ENCODE measurements at places on chromosomes 5 and 9. TPM values are rescaled to one million over a fixed set of nuclear protein-coding genes. Genes with fewer than 3 reads are reported as not detected.
A peak's percentile ranks its signal among the peaks of the same experiment; 100 is the strongest.

GRCh38 chr5:125411744-125412560 is 665.5 kb upstream of the ZNF608 start:
- no peaks in the 10 kb centered on the region for H3K36me3 ChIP-seq
- H3K27me3 ChIP-seq = peaks cover 2% of the 10 kb centered on the region
- no peak overlapping the region for H3K4me3 ChIP-seq
- peaks cover 23% of the 10 kb centered on the region for H3K4me1 ChIP-seq
- DNase-seq = no peak

GRCh38 chr5:38827525-38827924 is 18.3 kb upstream of the OSMR start:
- H3K27me3 ChIP-seq = peaks cover 20% of the 10 kb centered on the region
- no peak overlapping the region for H3K27ac ChIP-seq
- H3K4me1 ChIP-seq = no peaks in the 10 kb centered on the region
- DNase-seq = no peak
- no peaks in the 10 kb centered on the region for H3K36me3 ChIP-seq

The PCDHGB6 gene
- not detected for total RNA-seq

DNA sequence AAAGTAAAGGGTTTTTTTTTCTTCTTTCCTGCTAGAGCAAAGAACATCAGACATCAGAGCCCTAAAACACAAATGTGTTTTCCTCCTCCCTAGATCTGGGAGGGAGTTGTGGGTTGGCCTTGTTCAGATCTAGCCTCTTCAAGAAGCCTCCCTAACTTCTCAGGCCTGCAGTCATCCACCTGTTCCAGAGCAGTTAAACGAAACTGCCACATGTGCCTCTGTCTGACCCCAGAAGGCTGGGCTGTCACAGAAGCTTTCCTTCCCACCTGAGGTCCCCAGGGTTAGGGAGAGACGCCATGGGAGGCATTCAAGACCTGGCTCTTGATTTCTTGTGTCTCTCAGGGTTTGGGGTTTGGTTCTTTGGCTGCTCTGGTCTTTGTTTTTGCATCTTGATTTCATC is 87.0 kb downstream of the DAB2IP start:
- no peak for DNase-seq
- peaks cover 6% of the 10 kb centered on the region for H3K4me1 ChIP-seq
- no peak overlapping the region for H3K27ac ChIP-seq
- H3K27me3 ChIP-seq = peaks cover 20% of the 10 kb centered on the region
- no peak overlapping the region for H3K4me3 ChIP-seq

DNA sequence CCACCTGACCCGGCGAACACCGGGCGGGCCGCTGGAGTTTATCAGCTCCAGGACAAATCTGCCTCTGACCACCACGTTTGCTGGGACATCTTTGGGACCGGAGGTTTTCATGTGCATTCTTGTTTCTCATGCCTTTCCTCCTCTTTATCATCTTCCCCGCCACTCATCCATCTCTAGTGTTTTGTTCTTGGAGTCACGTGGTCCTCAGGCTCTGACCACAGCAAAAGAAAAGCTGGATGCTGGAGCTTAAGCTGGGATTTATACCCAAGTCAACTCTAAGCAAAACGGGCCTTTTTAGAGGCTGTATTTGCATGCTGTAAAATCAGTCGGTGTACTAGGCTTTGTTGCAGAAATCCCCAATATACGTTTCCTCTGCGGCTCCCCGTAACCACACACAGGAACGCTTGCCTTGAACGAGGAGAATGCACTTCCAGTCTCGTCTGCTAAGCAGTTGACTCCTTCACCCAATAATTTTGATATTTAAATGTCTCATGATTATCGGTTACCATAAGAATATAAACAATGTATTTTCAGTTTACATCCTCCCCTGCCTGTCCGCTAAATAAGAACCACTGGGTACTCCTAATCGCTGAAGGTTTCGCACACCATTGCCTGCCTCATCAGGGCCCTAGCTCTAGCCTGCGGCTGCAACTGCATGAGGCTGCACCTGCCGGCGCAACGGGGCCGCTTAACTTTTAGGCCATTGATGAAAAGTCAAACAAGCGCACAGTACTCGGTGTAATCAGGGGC is 560 bp upstream of the NDUFS6 start:
- no peaks in the 10 kb centered on the region for H3K27me3 ChIP-seq
- H3K4me3 ChIP-seq = peak overlapping the region; percentile 94
- peak overlapping the region; percentile 97 for H3K27ac ChIP-seq
- peak; percentile 52 for DNase-seq
- H3K4me1 ChIP-seq = peaks cover 48% of the 10 kb centered on the region
- H3K36me3 ChIP-seq = peaks cover 59% of the 10 kb centered on the region

- no peak overlapping the region for H3K4me3 ChIP-seq
- no peaks in the 10 kb centered on the region for H3K36me3 ChIP-seq
- no peak for DNase-seq
- peaks cover 3% of the 10 kb centered on the region for H3K4me1 ChIP-seq
- peaks cover 2% of the 10 kb centered on the region for H3K27me3 ChIP-seq
Measured at GRCh38 chr5:91235271-91235694, 147.8 kb downstream of the ARRDC3 start.

The ITK gene
- 208 TPM for total RNA-seq

The GPR150 gene
- total RNA-seq = 0.37 TPM

DNA sequence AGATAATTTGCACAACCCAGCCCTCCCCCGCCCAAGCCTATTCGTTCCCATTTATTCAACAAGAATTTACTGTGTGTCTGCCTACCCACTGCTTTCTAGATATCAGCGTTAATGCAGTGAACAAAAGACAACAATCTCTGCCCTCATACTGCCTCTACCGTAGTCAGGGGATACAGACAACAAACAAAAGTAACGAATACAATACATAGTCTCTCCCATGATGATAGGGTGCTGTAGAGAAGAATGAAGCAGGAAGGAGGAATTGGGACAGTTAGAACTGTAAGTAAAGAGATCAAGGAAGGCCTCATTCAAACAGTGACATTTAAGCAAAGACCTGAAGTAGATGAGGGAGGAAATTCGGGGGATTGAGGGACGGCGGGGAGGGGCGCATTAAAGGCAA is 1.7 kb downstream of the GFM2 start:
- peaks cover 38% of the 10 kb centered on the region for H3K36me3 ChIP-seq
- peaks cover 53% of the 10 kb centered on the region for H3K4me1 ChIP-seq
- peak overlapping the region; percentile 94 for H3K4me3 ChIP-seq
- no peak for DNase-seq
- peak overlapping the region; percentile 12 for H3K27ac ChIP-seq

DNA sequence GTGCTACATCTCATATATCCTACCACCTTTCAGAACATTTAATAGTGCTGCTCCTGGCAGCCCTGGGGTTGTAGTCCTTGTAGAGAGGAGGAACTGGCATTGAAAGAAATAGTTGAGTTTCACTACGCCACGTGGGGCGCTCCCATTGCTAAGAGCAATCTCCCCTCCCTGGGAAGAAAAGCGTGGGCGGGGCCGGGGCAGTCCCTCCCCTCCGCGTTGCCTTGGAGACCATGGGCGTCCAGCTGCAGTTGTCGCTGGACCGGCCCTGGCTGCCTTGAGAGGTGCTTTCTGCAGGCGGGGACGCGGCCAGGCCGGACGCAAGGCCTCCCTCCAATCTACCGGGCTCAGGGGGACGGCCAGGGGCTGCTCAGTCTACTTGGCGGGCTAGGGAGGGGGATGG is 368 bp upstream of the CCDC180 start:
- peaks cover 11% of the 10 kb centered on the region for H3K27me3 ChIP-seq
- H3K4me1 ChIP-seq = no peaks in the 10 kb centered on the region
- H3K4me3 ChIP-seq = no peak overlapping the region
- no peak overlapping the region for H3K27ac ChIP-seq
- H3K36me3 ChIP-seq = no peaks in the 10 kb centered on the region
- peak; percentile 67 for DNase-seq

GRCh38 chr9:81894891-81895290 is 33.3 kb upstream of the SPATA31D4 start:
- H3K27me3 ChIP-seq = no peaks in the 10 kb centered on the region
- no peak for DNase-seq
- H3K4me3 ChIP-seq = no peak overlapping the region
- no peaks in the 10 kb centered on the region for H3K36me3 ChIP-seq
- no peaks in the 10 kb centered on the region for H3K4me1 ChIP-seq

GRCh38 chr5:147170603-147171002 is 64.2 kb upstream of the STK32A start:
- H3K27ac ChIP-seq = no peak overlapping the region
- H3K27me3 ChIP-seq = peaks cover 2% of the 10 kb centered on the region
- no peaks in the 10 kb centered on the region for H3K36me3 ChIP-seq
- H3K4me1 ChIP-seq = no peaks in the 10 kb centered on the region

The INSYN2B gene
- total RNA-seq = not detected

DNA sequence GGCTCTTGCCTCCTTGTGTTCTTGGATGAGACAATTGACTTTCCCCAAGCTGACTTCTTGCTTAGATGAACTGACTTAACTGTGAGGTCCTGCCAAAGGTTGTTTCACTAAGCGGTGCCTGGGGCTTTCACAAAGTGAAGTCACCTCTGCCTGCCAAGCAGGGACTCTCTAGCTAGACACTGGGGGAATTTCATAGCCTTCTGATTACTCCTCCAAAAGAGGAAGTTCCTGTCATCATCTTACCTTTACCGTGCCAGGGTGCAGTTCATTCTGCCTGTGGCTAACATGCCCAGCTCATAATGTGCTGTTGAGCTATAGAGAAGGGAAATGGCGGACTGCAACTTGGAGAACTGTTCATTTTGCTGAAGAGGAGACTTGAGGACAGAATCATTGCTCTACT is 472.0 kb upstream of the WWC1 start:
- H3K4me1 ChIP-seq = no peaks in the 10 kb centered on the region
- no peak for DNase-seq
- H3K27me3 ChIP-seq = no peaks in the 10 kb centered on the region
- H3K27ac ChIP-seq = no peak overlapping the region
- H3K36me3 ChIP-seq = no peaks in the 10 kb centered on the region
- H3K4me3 ChIP-seq = no peak overlapping the region

The SURF6 gene
- total RNA-seq = 22.4 TPM

The PRLR gene
- not detected for total RNA-seq

GRCh38 chr5:173243831-173244305 is 8.9 kb upstream of the NKX2-5 start:
- no peak overlapping the region for H3K27ac ChIP-seq
- no peaks in the 10 kb centered on the region for H3K36me3 ChIP-seq
- H3K4me1 ChIP-seq = peaks cover 20% of the 10 kb centered on the region
- no peak for DNase-seq

The BTNL8 gene
- 0.11 TPM for total RNA-seq

DNA sequence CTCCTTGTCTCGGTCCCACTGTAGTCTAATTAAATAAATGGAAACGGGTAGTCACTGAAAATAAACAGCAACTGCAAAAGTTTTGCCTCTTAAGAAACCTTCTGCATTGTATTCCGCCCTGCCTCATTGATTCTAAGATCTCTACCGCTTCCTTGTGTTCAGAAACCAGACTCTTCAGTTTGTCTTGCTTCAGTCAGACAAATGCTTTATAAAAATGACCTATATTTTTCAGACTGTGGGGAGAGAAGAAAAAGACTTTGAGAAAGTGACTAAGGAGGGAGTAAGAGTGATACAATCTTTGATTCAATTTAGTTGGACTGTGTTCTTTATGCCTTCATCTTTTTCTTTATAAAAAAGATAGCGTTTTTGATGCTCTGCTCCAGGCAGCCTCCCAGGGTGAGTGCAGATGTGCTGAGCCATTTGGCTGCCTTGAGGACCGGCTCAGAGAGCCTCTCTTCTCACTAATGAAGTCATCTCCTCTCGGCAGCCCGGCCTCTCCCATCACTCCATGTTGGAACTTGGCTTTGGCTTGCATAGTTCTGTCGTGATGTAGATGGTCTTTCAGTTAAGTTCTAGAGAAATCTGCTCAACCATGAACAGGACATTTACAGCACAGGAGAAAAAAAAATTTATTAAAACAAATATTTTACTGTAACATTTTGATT is 4.0 kb upstream of the VCAN start:
- H3K27ac ChIP-seq = no peak overlapping the region
- H3K36me3 ChIP-seq = no peaks in the 10 kb centered on the region
- no peak for DNase-seq
- peaks cover 52% of the 10 kb centered on the region for H3K27me3 ChIP-seq
- peaks cover 14% of the 10 kb centered on the region for H3K4me1 ChIP-seq
- H3K4me3 ChIP-seq = no peak overlapping the region

The CA9 gene
- total RNA-seq = 2.9 TPM

DNA sequence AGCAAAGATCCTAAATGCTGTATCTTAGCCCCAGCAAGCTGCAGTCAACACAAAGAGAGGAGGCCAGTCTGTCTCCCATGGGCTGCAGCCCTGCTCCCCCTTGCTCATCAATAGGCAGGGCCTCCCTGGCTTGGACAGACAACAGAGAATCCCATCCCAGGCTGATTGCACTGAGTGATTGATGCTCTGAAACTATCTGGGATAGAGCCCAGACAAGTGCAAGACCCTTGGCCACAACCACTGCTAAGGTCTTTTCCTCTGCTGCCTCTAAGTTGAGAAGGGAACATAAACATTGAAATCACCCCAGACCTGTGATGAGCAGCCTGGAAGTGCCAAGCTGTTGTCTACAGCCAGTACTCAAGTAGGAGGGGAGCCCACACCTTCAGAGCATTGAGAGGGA is 661.0 kb upstream of the CDH18 start:
- H3K36me3 ChIP-seq = no peaks in the 10 kb centered on the region
- H3K4me1 ChIP-seq = no peaks in the 10 kb centered on the region
- H3K4me3 ChIP-seq = no peak overlapping the region
- H3K27me3 ChIP-seq = no peaks in the 10 kb centered on the region
- H3K27ac ChIP-seq = no peak overlapping the region

The CDH9 gene
- total RNA-seq = not detected

The LHX3 gene
- total RNA-seq = not detected

DNA sequence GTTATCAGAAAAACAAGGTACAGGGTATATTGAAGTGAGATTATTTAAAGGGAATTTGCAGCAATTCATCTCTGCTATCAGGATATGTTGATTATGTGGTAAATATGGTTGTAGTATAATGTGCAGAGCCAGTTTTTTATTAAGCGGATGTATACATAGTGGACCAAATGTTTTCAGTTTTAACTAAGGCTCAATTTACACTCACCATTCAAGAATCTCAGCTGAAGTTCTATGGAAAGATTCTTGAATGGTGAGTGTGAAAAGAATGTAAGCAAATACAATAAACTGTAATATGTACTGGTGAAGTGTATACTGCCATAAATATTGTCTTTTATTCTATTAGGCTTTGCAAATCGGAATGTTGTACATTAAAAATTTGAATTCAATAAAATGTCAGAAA is 895.9 kb upstream of the CDH10 start:
- H3K36me3 ChIP-seq = no peaks in the 10 kb centered on the region
- H3K4me3 ChIP-seq = no peak overlapping the region
- H3K27me3 ChIP-seq = no peaks in the 10 kb centered on the region
- H3K27ac ChIP-seq = no peak overlapping the region

The HTR4 gene
- total RNA-seq = not detected

GRCh38 chr5:74337254-74337983 is 303.1 kb downstream of the ENC1 start:
- no peaks in the 10 kb centered on the region for H3K4me1 ChIP-seq
- no peaks in the 10 kb centered on the region for H3K36me3 ChIP-seq
- no peak overlapping the region for H3K27ac ChIP-seq
- DNase-seq = no peak
- H3K4me3 ChIP-seq = no peak overlapping the region

GRCh38 chr9:134275375-134275774 is 50.9 kb upstream of the RXRA start:
- H3K4me1 ChIP-seq = no peaks in the 10 kb centered on the region
- peaks cover 4% of the 10 kb centered on the region for H3K27me3 ChIP-seq
- H3K27ac ChIP-seq = no peak overlapping the region
- no peak overlapping the region for H3K4me3 ChIP-seq
- no peak for DNase-seq

Measured in activated CD4-positive, alpha-beta T cell treated with anti-CD3 and anti-CD28 coated beads for 36 hours (primary cell).